Activated T-helper 1 cell treated with Interleukin-2 at 50 U/mL for 16 hours (primary cell): ENCODE measurements at places on chromosomes 5 and 9.

GRCh38 chr5:138981586-138981985 is 106.5 kb upstream of the LRRTM2 start:
- DNase-seq = no peak

DNA sequence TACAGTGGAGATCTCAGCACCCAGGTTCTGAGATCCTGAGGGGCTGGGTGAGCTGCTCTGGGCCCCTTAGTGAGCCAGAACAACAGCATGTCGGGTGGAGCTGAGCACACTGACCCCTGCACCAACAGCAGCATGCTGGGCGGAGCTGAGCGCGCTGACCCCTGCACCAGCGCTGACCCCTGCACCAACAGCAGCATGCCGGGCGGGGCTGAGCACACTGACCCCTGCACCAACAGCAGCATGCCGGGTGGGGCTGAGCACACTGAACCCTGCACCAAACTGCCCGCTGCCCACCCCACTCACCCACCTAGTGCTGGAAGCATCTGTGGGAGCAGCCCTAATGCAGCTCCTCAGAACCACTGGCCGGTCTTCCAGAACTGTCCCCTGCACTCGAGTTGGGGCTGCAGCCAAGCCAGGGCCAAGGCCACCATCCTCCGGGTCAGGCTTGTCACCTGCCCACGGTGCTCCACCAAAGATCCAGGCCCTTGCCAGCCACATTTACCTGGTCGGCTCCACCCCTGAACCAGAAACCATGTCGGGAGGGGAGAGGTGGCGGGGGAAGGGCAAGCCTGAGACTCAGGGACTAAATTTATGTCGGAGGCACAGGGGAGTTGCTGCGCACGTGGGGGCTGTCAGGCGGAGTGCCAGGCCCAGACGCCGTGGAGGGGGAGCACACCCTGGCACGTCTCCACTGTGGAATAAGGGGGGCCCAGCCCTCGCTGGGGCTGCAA is 80.3 kb downstream of the ADAMTS2 start:
- no peak for DNase-seq

- no peak for DNase-seq
Observed at GRCh38 chr5:109823597-109823996, 133.9 kb downstream of the MAN2A1 start.

GRCh38 chr5:162842727-162843126 is 594.7 kb upstream of the CCNG1 start:
- DNase-seq = no peak
